ENCODE measurements at places on chromosomes 5 and 9.
A peak's percentile ranks its signal among the peaks of the same experiment; 100 is the strongest.

- no peak for DNase-seq
Measured at GRCh38 chr9:5448016-5448415, 2.3 kb upstream of the CD274 start.

DNA sequence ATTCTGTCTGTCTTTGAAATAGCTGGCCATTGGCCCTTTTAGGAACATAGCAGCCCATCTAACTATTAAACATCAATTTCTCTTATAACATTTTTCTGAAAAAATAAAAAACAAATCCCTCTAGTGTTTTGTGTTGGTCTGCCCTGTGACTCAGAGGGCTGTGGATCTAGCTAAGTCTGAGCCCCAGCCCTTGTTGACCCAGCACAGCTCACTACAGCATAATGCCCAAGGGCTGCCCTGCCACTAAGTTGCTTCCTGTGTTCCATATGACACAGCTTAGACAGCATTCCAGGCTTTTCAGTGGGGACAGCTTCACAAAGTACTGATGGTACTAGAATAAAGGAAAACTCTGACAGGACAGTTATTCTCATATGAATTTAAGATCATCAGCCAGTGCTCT lies 136.0 kb downstream of the SCAMP1 start:
- DNase-seq = no peak

GRCh38 chr5:89728750-89729149 lies 680.8 kb downstream of the CETN3 start:
- no peak for DNase-seq

- DNase-seq = peak; percentile 49
Measured at GRCh38 chr9:89422151-89422975, 75.5 kb downstream of the SEMA4D start.

- no peak for DNase-seq
Measured at GRCh38 chr9:36053971-36054370, 17.3 kb downstream of the RECK start.

DNA sequence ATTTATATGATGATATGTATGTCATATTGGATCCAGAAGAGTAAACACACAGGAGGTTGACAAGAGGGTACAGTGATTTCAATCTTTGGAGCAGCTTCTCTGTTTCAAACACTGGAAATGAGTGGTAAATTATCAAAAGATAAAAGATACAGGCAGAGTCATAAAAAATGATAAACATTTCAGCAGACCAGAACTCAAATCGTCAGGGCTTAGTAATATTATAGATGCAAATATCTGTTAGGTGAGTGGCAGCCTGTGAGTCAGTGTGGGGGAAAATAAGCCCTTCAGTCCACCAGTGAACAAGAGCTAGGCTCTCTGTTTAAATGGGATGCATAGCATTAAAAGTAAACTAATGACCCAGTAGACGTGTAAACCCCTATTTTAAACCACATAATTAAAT lies 1378.1 kb downstream of the EFNA5 start:
- no peak for DNase-seq

DNA sequence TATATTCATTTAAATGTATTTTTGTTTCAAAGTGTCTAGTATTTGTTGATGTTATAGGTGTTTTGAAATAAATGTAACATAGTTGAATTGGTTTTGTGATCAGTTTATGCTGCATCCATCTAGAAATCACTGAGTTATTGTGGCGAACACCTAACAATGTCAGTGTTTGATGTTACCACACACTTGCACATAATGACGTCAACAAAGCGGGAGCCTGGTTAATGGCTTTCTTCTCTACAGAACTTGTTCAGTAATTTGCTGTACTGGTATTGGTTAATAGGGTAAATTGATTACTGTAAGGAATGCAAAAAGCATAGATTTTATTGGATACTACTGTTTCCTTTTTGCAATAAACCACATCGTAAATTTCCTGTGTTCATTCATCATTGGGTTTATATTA lies 133.0 kb downstream of the ATG10 start:
- DNase-seq = no peak

GRCh38 chr9:34982361-34982760 lies 7.2 kb upstream of the DNAJB5 start:
- DNase-seq = no peak

GRCh38 chr5:112283943-112284929 lies 134.8 kb downstream of the EPB41L4A start:
- DNase-seq = no peak

DNA sequence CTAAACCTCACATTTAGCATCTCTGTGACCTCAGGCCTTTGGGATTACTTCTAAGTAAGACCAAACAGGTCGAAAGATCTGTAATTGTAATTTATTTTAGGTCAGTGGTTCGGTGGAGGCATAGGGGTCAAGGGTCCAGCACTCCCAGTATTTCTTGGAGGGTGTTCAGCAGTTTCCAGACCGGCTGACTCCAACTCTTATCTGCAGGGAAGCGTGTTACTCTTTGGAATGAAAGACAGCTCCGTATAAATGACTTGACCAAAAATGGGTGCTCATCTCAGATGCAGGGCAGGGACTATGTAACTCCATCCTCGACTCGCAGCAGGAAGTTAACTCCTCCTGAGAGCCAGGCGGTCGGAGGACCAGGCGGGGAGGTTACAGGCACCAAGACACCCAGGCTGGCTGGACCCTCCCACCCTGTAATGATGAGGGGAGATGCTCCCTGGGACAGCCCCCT lies 620 bp upstream of the VPS13A start:
- no peak for DNase-seq

GRCh38 chr5:1292846-1293415 lies 1.9 kb downstream of the TERT start:
- DNase-seq = no peak

DNA sequence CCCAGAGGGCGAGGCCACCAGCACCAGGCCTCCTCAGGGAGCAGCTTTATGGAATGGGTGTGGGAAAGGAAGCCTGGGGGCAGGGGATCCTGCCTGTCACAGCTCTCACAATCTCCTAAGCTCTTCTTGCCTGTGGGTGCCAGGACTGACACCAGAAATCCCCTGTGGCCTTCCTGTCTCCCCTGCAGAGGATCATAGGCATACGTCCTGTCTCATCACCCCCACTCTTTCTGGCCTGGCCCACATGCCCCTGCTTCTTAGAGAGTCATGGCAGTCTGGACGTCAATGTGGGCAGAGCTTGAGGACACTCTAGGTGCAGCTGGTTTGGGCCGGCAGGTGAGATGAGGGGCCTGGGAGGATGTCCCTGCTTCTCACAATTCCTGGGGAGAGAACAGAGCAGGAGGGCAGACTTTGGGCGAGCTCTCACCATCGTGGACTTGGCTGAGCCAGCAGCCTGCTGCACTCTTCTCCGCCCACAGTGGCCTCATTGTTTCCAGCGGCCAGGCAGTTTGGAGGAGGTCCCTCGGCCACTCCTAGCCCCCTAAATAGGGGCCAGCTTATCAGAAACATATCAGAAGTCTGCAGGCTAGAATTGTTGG lies 67.3 kb upstream of the ZFR start:
- DNase-seq = no peak

GRCh38 chr5:108531367-108532128 lies 149.7 kb upstream of the FBXL17 start:
- no peak for DNase-seq

- no peak for DNase-seq
Measured at GRCh38 chr5:72831685-72832084, 15.2 kb downstream of the TNPO1 start.

- DNase-seq = no peak
Measured at GRCh38 chr5:38208782-38209378, 49.5 kb upstream of the EGFLAM start.

DNA sequence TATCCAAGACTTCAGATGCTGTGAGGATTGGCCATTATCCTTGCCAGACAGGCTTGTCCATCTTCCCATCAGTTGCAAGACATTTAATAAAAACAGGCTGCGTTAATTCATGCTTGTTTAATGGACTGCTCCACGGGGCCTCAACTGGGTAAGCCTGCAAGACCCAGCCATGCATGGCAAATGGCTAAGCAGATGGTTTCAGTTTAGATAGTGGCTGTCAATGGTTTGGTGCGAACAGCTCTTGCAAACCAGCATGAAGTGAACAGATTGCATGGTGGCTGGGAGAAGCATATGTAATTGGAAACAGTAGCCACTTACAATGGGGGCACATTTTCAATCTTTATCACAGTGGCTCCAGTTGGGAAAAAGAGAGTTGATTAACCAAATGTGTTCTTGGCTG lies 628.2 kb upstream of the KLF4 start:
- DNase-seq = no peak

DNA sequence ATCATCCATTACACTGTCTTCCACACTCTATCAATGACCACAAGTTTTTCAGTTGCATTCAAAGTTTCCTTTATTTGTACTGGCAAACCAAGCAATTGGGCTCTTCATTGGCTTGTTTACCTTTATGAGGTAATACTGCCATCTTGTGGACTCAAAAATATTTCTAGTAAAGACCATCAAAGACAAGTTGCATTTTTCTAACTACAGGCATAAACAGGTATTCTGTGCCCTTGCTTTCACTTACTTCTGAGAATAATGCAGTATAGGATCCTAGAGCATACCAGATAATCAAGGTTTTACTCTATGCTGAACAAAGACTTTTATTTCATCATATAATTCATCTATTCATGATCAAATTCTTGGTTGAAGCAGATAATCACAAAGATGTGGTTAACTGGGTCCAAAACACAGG lies 173.7 kb upstream of the POU5F2 start:
- DNase-seq = no peak

DNA sequence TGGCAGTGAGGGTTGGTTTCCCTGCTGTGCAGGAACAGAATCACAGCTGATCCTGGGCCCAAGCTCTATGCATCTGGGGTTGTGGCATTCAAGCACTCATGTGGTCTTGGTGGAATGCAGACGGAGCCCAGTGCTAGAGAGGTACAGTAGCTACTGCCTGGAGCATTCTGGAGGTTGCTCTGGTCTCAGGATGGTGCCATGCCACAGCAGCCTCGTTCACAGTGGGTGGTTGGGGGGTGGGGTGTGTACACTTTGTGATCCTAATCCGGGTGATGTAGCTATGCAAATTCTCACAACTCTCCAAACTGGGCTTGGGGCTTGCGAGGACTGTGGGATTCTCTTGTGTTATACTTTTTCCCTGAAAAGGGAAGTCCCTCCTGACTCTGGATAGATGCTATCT lies 45.2 kb downstream of the FGD3 start:
- DNase-seq = no peak

- no peak for DNase-seq
Measured at GRCh38 chr5:97888439-97888838, 705.4 kb upstream of the RIOK2 start.

GRCh38 chr5:140862441-140863295 lies 6.1 kb upstream of the PCDHA11 start:
- DNase-seq = no peak

DNA sequence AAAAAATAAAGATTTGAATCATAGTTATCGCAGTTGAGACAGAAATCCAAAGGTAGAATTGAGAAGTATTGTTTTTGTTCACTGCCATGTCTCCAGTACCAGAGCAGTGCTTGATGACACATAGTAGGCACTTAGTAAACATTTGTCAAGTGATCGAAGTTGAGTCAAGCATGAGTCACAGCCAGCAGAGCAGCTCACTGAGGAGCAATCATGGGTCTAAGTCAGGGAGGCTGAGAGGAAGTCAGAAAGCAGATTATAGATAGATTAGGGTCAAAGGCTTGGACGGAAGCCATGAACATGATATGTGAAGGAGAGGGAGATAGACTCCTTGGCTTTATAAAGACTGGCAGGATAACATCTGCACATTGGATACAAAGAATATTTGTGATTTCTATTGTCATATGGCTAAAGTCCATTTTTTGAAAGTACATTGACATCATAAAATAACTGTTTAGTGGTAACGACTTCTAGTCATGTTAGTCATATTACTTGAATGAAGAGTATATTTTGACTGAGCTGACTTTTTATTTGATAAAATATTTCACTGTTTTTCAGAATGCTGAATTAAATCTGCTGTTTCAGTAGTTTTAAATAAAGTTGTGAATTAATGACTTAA lies 168.5 kb downstream of the RAB3C start:
- no peak for DNase-seq

DNA sequence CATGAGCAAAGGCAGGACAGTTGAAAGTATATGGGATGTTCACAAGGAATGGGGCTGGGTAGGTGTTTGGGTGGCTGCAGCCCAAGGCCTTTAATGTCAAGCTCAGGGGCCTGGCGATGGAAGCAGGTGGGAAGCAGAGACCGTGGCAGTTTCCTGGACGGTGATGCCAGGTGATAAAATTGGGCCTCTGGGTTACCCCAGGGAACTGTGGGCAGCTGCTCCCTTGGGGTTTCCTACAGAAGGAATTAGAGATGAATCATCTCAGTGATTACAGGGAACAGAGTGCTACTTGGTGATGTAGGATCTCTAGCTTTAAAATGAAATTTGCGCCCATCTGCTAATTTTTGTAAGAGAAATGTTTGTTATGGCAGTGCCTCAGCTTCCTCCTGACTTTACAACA lies 39.2 kb downstream of the TSTD2 start:
- no peak for DNase-seq

- no peak for DNase-seq
Measured at GRCh38 chr5:180294411-180294810, 2.5 kb upstream of the MAPK9 start.

- no peak for DNase-seq
Measured at GRCh38 chr9:3246241-3246640, 279.6 kb downstream of the RFX3 start.

GRCh38 chr9:137138722-137139467 lies at the start of gene GRIN1:
Gene GRIN1, plus strand, starts transcription at chr9:137139154. Its CDS starts 333 bp downstream, at chr9:137139487.
- no peak for DNase-seq

DNA sequence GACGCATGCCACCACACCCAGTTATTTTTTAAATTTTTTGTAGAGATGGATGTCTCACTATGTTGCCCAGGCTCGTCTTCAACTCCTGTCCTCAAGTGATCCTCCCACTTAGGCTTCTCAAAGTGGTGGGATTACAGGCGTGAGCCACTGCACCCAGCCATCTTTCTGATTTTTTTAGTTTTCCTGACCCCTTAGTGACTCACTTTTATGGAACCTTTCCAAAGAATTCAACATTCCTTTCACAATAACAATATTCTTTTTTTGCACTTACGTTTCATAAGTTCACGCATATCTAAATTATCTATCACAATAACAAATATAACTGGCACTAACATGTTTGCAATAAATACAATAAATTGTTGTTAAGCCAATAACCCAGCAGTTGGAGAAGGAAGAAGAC lies 8.5 kb downstream of the ELOVL7 start:
- no peak for DNase-seq

DNA sequence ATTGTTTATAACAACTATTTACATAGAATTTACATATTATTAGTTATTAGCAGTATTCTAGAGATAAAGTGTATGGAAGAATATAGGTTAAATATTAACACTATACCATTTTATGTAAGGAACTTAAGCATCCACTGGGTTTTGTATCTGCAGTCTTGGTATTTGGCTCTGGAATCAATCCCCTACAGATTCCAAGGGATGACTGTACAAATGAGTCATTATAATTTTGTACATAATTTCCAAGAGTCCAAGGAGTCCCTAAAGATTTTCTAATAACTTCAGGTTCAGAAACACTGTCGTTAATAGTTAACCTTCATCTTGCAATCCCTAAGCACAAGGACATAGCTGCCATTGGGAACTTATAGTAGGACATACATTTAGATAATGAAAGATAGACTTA lies 254.8 kb upstream of the PDE4D start:
- no peak for DNase-seq

GRCh38 chr5:132222649-132223038 lies 5.0 kb downstream of the P4HA2 start:
- no peak for DNase-seq

GRCh38 chr5:109882546-109882945 lies 192.8 kb downstream of the MAN2A1 start:
- no peak for DNase-seq

- no peak for DNase-seq
Measured at GRCh38 chr5:14415698-14416074, 165.9 kb upstream of the OTULINL start.

GRCh38 chr5:74468421-74468820 lies 172.1 kb downstream of the ENC1 start:
- DNase-seq = no peak

- DNase-seq = no peak
Measured at GRCh38 chr5:39519079-39519478, 94.3 kb upstream of the DAB2 start.

Measured in stimulated activated CD4-positive, alpha-beta T cell treated with anti-CD3 and anti-CD28 coated beads, TNF-alpha, amount 100 ng/mL, for 24 hours (primary cell).